Neuronal stem cell (in vitro differentiated cells): ENCODE measurements at places on chromosomes 1 and 21.

DNA sequence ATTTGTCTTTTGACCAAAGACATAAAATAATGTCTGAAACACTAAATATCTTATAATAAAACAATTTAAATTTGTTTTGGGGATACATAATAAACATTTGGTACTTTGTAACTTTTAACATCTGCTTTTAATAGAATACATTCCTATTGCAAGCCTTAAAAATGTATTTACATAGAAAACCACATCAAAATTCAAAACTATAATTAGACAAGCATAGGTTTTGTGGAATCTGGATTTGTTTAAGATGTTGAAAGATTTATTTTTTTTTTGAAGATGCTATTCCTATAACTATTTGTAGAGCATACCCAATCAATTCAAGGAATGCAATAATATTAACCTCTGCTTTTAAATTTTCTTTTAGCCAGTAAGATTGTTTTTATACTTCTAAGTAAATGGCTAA is 125.7 kb downstream of the FMN2 start:
- DNase-seq: no peak

DNA sequence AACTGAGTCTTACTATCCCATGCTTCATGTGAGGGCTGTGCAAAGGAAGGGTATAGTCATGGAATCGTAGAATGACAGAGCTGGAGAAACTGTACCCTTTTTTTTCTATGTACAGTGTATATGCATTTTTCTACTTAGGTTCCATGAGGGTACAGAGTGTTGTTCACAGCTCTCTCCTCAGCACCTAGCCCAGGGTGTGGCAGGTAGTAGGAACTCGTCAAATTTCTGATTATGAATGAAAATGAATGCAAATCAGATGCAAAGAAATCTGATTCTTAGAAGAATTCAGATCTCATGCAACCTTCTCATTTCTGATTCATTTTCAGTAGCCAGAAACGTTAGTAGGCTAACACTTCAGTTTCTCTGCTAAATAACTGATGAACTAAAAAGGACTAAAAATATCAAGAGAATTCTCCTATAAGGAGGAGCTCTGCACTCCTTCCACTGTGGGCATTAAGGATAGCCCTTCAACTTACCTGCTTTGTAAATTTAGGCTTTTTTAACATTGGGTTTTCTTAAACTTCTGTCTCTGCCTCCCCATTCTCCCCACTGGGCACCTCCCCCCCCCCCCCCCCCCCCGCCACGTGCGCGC is 18.0 kb upstream of the HHAT start:
- no peak for DNase-seq

GRCh38 chr21:16072737-16073136 is 343.0 kb downstream of the USP25 start:
- DNase-seq: no peak

DNA sequence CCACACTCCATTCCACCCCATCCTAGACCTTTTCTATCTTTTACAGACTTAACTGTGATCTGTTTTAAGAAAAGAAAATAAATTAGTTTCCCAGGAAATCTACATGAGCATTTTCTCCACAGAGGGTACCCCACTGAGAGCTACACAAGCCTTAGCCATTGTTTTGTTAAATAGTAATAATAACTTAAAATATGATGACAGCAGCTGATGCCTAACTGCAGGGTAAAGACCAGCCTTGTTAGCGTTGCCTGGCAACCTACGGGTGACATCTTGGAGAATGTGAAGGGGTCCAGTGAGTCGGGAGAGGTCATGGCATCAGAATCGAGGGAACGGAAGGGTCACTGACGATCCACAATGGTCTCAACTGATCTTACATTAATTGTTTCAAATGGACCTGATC is 233.2 kb upstream of the PBX1 start:
- no peak for DNase-seq

DNA sequence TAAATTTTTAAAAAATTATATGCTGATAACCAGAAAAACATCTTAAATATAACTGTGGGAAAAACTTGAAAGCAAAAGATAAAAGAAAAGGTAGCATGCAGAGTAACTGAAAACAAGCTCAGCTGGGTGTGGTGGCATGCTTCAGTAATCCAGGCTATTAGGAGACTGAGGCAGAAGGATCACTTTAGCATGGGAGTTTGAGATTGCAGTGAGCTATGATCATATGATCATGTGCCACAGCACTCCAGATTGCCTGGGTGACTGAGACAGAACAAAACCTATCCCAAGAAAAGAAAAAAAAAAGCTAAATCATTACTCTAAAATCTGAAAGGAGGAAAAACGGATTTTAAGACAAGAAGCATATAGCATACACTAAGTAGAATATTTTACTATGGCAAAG is 1624.0 kb downstream of the AMY1C start:
- no peak for DNase-seq

DNA sequence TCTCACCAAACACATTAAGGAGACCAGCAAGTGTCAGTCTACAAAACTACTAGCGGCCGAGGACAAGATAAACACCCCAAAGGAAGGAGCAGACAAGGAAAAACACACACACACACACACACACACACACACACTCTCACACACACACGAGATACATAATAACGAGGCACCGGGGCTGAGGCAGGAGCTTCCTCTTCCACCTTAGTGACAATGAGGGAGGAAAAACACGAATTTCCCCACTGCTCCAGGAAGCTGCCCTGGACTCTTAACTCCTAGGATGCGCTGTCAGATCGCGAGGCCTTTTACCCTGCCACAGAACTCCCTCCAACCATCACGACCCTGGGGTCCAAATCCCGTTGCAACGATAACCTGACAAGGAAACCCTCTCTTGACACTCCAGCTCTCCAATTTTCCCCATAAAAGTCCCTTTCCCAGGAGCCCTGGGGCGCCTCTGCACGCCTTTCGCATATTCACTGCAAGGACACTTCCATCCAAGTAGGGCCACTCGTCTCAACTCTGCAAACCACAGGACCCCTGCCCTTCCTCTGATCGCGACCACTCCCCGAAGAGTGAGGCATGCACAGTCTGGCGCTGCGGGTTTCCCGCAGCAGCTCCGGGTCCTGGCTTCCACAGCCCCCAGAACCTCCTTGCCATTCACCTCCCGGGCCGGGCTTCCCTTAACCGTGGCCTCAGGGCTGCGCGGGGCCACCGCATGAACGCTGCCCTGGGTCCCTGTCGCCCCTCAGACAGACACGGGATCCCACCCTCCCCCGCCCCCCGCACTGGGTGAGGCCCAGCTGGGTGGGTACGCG is 581 bp downstream of the ETV3 start:
- DNase-seq: no peak

DNA sequence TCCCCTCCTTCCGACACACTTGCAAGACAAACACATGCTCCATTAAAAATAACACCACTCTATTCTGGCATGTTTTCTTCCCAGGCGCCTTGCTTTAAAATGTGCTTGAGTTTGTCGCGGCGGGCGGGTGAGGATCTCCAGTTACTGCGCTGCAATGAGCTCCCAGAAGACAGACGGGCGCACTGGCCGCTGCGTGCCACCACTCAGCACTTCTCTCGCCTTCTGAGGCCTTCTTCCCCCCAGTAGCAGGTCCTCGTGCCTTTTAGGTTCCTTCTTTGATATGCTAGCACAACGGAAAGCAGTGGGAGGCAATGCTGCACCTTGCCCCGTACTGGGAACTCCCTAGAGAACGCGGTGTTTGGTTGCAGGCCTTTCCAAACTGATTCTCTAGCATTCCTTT is 279.5 kb upstream of the NR5A2 start:
- DNase-seq: peak; percentile 11

- peak; percentile 71 for DNase-seq
These were observed at the start of gene TMEM240 for GRCh38 chr1:1540090-1540817. TMEM240 (minus strand) TSS chr1:1540624; CDS start chr1:1540346, 278 bp downstream.

DNA sequence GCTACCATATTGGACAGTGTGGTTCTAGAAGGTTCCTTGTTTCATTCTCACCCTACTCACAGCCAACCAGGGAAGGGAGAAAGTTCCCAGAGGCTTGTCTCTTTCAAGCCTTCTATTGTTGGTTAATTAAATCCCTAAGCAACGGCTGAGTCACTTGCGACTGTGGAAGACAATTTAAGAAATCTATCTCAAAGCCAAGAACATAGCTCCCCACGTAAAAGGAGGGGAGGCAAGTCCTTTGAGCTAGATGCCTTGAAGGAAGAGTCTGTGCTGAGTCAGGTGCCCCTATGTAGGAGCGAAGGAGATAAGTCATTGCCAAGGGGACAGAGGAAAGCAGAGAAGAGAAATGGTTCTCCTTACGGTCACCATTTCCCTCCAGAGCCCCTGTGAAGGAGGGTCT is 79.4 kb upstream of the PPP2R5A start:
- no peak for DNase-seq

- no peak for DNase-seq
These were observed 9.3 kb upstream of the ARHGAP29 start for GRCh38 chr1:94246692-94247137.

DNA sequence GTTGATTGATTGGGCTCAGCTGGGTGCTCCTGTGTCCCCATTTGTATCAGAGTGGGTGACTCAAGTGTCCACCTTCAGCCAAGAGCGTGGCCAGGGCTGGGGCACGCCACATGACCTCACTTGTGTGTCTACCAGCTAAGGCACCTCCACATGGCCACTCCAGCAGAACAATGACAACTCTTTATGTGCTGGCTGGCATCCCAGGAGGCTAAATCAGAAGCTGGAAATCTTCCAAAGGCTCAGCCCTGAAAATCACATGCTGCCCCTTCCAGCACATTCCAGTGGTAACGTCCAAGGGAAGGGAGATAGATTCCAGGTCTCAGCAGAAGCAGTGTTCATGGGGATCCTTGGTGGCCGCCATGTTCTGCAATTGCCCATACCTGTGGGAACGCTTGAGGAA is 585.5 kb downstream of the AJAP1 start:
- no peak for DNase-seq

- DNase-seq: no peak
These were observed 102.4 kb upstream of the KRTAP19-8 start for GRCh38 chr21:31140676-31141075.

DNA sequence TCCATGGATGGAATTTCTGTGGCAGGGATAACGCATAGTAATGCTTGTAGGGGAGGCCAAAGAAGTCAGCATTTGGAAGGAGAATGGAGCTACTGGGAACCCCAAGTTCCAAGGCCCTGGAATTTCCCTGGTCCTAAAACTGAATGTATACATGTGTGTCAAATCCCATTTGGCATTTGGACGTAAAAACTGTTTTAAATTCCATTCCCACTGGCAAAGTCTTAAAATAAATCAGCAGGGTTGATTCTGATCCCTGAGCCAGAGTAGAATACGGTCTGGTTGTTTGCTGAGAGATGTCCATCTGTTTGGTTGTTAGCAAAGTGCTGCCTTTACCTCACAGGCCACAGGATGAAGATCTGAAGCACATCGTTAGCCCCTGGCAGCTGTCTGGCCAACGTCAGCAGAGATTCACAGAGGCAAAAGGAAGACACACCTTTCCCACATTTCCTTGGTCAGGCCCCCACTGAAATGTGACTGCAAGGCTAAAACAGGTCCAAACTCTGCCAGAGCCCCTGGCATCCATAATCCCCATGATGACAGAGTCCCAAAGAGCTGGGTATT is 62.2 kb downstream of the GORAB start:
- DNase-seq: no peak

DNA sequence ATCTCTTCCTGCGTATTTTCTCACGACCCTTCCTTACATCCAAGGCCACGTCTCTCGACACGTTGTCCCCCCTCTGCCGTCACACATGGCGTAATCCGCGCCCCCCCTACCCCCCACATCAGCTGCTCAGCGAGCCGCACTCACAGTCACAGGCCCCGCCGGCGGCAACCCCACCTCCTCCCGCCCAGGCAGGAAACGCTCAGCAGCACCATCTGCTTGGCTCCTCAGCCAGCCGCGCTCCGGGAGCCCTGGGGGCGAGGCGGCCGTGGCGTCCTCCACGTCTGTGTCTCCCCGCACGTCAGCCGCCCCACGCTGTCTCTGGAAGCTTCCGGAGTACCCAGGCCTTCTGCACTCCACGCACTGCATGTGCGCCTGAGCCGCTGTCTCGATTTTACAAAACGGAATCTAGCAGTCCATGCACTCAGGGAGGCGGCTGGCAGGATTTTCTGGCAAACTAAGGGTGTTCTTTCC is 64.6 kb downstream of the SIK1 start:
- DNase-seq: no peak

DNA sequence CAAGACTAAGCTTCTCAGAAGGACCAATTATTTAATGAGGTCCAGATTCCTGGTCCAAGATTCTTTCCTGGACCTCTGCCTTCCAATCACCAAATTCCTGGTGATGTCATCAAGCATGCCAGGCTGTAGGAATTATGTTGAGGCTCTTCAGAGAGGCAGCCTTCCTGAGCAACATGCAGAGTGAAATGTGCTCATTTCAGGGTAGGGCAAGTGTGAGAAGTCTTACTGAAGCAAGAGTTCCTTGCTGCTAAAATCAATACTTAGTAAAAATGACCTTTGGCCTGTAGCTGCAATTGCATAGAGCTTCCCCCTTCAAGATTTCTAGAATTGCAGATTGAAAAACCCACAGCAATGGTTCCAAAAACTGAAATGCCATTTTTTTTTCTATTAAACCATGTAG is 31.7 kb upstream of the BCAR3 start:
- no peak for DNase-seq

GRCh38 chr1:67639361-67639760 is 45.6 kb upstream of the GADD45A start:
- no peak for DNase-seq

DNA sequence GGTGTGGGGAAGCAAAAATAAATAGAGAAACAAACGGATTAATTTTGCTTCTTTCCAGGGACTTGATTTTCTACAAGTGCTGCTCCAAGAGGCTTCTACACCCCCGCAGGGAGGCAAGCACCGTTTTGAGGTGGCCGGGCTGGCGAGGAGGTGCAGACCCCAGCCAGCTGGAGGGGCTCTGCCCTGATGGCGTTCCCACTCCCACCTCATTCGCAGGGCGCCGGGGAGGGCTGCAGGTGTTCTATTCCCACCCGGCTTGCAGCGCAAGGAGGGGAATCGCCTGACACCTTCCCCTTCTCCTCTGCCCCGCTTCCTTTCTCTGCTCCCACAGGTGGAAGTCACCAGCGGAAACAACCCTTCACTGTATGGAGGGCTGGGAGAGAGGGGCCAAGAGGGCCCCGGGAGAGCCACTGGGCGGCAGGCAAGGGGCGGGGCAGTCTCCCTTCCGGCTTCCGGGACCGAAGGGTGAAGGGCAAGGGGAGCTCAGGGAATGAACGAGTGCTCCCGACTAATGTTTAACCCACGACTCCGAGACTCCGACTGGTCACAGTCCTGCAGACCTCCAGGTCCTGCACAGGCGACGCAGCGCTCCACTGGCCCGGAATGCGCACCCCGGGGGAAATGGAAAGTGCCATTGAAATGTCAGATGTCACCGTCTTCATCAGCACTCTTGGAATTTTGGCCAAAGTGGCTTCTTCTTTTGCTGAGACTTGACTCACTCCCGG is 29.1 kb downstream of the TEX35 start:
- DNase-seq: no peak

DNA sequence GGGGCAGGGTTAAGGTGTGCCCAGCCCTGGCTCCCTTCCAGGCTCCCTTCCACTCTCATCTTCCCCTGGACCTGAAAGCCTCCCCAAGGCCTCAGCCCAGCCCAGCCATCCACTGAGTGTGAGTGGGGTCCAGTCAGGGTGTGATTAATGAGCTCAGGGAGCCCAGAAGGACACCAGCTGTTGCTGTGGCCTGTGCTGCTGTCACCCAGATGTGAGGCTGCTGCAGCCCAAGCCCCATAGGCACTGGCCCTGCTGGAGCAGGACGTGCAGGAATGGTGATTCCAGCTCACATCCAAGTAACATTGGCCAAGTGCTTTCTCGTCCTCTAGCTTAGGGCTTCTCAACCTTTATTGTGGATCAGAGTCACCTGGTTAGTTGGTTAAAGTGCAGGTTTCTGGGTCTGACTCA is 77.6 kb downstream of the EPHB2 start:
- DNase-seq: no peak

GRCh38 chr1:39524591-39525365 is 33.3 kb downstream of the BMP8A start:
- DNase-seq: no peak
